OCI-M1 (cell line): ENCODE measurements at places on chromosomes 2 and 18.
A peak's percentile ranks its signal among the peaks of the same experiment; 100 is the strongest.

GRCh38 chr2:198930170-198930569 lies 527.6 kb downstream of the SATB2 start:
- DNase-seq, result peak; percentile 10

GRCh38 chr2:121212661-121213325 lies 72.2 kb downstream of the TFCP2L1 start:
- DNase-seq, result no peak

DNA sequence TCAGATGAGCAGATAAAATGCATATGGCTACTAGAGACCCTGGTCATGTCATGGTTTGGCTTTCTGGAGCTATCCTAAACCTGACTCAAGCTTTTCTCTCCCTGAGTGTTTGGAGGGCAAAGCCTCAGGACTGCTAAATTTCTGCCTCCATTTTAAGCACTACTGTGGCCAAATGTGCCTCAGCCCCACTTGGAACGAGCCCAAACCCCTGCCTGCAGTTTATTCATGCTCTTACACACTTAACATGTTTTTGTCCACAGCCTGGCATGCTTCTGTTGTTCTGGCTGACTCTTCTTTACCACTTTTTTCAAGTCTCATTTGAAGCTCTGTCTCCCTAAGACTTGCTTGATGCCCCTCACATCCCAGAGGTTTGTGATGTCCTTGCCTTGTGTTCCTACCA lies 24.7 kb downstream of the MGAT5 start:
- no peak for DNase-seq

DNA sequence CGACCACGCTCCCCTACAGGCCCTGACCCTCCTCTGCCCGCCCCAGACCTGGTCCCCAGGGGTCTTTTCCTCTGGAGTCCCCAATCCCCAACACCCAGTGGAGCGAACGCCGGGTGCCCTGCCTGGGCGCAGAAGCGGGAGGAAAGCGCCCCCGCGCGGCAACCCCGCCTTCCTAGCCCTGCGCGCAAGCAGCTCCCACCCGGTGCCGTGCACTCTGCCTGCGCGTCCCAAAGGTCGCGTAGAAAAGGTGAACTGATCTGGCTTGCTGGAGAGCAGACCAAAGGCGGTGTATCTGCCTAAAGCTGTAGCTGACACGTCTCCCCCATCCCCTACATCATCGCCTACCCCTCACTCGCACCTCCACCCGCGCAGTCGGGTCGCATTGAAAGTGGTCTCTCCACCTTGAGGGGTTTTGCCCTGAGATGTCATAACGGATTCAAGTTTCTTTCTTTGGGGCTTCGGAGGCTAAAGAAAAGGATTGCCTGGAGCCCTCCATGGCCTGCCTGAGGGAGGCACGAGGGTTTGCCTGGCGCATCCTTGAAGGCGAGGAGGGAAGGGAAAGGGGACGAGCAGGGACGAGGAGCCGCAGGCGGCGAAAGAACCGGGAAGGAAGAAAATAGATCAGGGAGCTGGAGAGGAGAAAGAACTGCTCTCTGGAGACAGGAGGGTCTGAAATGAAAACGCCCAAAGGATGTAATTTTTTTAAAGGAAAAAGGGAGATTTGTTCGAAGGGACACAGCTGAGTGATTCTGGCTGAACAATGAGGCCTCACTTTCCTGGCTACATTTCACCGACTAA lies 5.8 kb downstream of the GAD1 start:
- no peak for DNase-seq

DNA sequence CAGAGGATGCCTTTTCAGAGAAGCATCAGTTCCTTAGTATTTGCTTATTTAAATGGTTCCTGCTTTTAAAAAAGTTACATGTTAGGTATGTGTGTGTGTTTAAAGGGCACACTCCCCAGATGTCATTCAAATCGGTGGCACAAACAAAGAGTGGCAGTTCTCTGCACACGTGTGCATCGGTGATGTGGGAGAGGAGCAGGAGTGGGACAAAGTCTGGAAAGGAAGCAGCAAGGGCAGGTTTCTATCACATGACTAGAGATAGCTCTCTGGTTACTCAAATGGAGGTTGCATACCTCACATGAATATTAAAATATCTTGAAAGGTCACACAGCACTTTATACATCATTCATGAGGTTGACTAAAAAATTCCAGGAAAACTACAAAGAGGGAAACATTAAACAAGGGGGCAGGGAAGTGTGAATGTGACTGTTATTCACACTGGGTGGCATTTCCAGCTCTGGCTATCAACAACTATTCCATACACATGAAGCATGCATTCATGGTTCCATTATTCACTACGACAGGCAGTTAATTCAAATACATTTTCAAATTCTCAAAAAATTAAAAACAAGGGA lies 64.7 kb downstream of the SEPTIN10 start:
- no peak for DNase-seq

- no peak for DNase-seq
These were observed 13.1 kb downstream of the HS6ST1 start for GRCh38 chr2:128305555-128306080.
